ENCODE measurements at places on chromosomes 3 and 15.
A peak's percentile ranks its signal among the peaks of the same experiment; 100 is the strongest.

DNA sequence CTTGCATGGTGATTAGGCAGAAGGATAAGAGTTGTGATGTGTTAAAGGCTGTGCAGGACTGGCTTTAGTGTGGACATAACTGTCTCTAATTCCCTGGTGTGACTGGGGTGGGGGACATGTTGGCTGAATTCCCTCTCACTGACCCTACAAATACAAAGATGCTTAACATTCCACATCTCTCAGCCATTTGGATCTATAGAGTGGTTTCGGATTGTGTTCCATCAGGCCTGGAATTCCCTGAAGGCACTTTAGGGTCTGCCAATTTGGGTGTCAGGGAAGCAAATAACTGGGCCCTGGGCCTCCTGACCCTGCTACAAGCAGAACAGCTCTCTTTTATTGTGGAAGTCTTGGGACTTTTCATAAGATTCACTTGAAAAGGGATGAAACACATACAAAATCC is 56.2 kb downstream of the ARHGEF26 start:
- no peak for DNase-seq

DNA sequence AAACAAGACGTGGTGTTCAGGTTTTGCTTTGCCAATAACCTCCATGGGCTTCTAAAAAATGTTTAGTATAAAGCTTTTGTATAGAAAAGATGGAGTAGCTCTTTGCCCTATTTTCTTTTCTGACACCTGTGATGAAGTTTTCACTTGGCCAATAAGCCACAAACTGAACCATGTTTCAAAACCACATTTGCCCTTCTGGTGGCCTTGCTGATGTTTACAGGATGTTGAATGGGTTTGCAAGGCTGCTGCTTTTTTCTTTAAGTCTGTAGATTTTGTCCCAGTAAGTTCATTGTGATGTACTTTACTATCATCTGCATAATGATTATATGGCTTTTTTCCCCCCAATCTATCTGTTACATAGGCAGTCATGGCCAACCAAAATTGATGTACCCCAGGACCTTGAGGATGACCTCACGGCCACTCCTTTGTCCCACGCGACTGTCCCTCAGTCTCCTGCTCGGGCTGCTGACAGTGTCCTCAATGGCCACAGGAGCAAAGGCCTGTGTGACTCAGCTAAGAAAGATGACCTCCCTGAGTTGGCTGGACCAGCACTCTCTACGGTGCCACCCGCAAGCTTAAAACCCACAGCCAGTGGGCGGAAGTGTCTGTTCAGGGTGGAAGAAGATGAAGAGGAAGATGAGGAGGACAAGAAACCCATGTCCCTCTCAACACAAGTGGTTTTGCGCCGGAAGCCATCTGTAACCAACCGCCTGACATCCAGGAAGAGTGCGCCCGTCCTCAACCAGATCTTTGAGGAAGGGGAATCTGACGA is 60.8 kb downstream of the SNRK start:
- peak; percentile 78 for DNase-seq

GRCh38 chr3:123167686-123168085 is 34.1 kb upstream of the SEC22A start:
- DNase-seq, result no peak

DNA sequence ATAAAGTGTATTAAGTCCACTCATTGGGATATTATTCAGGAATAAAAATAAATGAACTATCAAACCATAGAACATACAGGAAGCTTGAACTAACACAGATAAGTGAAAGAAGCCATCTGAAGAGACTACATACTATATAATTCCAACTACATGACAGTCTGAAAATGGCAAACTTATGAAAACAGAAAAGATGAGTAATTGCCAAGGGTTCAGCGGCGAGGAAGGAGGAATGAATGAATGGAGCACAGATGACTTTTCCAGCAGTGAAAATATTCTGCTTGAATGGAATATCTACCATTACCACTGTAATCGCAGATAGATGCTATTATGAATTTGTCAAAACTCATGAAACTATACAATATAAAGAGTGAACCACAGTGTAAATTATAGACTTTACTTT is 79.7 kb downstream of the PEAK1 start:
- no peak for DNase-seq

- peak; percentile 33 for DNase-seq
These were observed 115.0 kb upstream of the VEPH1 start for GRCh38 chr3:157618075-157618760.

- no peak for DNase-seq
These were observed 38.5 kb downstream of the IDH2 start for GRCh38 chr15:90063770-90064247.

DNA sequence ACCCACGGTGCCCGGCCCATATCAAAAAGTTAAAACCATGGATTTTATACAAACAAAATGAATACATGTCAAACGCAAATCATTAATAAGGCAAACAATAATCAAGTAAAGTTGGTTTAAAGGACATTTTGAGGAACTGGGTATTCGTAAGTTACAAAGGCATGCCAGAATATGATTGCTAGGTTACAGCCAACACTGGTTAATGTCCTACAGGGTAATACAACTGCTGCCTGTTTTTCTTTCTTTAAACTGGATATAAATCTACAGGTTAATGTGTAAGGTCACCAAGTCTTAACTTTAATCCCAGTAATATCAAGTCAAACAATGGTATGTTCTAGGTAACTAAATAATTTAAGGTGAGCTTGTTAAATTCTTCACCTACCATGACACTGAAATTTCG is 166.1 kb downstream of the PTPRG start:
- DNase-seq, result no peak

GRCh38 chr3:104005815-104006214 is 1360.9 kb upstream of the ALCAM start:
- no peak for DNase-seq

DNA sequence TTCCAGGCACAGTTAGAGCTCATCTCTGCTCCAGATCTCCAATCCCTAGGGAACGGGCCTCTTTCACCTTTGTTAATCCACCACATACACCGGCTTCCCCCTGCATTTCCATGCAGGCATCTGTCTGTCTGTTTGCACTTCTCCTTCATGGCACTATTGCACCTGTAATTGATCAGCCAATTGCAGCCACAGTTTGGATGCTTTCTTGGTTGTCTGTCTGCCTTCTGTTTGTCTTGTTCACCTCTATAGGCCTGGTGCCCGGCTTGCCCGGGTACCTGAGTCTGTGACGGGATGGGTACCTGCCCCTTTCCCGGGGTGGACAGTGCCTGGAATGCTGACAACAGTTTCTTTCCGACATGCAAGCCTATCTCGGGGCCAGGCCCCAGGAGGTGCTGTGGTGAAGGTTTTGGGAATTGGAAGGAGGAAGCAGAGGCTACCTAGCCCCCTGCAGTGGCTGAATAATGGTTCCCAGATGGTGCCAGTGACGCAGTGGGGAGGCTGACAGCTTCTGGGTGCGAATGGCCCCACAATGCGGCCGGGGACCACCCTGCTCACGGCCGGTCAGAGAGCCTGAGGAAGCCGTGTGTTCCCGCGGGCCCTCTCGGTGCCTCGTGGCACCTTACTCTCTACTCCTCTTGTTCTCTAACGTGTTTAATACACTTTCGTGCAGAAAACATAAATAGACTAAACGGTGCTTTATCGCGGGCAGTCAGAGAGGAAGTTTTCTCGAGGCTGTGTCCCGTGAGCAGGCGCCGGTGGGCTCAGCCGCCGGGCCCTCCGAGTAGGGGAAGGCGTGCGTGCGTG is 31.3 kb upstream of the RAB6B start:
- DNase-seq, result no peak
